Fibroblast of upper back skin (primary cell): ENCODE measurements at places on chromosomes 5 and 9.

DNA sequence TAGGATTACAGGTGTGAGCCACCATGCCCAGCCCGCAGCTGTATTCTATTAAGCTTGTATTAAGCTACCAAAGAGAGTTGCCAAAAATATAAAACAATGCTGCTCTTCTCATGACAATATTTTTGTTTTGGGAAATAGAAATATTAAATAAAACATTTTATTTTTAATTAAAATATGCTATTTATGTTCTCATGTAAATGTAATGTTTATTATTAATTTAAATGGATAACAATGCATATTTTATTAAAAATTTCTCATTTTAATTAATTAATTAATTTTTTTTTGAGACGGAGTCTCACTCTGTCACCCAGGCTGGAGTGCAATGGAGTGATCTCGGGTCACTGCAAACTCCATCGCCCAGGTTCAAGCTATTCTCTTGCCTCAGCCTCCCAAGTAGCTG lies 117.5 kb downstream of the ANKRD55 start:
- no peak for DNase-seq

- DNase-seq = no peak
Measured at GRCh38 chr5:139757727-139758509, 37.7 kb upstream of the PSD2 start.

GRCh38 chr5:123001808-123002207 lies 34.7 kb downstream of the PPIC start:
- no peak for DNase-seq

- DNase-seq = no peak
Measured at GRCh38 chr9:68522131-68522530, 18.6 kb downstream of the TMEM252 start.

- DNase-seq = no peak
Measured at GRCh38 chr5:72447751-72448150, 59.5 kb downstream of the ZNF366 start.
